AG10803 (cell line): ENCODE measurements at places on chromosomes 7 and 10.

- no peak for DNase-seq
Observed at GRCh38 chr7:67588631-67589030, 592.0 kb downstream of the TYW1 start.

DNA sequence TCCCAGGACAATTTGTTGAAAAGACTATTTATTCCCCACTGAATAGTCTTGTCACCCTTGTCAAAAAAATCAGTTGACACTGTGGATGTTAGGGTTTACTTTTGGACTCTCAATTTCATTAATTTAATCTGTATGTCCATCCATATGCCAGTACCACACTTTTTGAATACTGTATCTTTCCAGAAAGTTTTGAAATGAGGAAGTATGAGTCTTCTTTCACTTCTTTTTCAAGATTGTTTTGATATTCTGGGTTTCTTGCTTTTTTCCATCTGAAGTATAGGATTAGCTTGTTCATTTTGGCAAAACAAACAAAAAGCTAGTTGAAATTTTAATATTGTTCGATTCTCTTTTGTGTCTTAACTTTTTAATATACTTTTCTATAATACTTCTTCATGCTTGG, 21.7 kb downstream of the KLHDC10 start:
- DNase-seq: no peak

DNA sequence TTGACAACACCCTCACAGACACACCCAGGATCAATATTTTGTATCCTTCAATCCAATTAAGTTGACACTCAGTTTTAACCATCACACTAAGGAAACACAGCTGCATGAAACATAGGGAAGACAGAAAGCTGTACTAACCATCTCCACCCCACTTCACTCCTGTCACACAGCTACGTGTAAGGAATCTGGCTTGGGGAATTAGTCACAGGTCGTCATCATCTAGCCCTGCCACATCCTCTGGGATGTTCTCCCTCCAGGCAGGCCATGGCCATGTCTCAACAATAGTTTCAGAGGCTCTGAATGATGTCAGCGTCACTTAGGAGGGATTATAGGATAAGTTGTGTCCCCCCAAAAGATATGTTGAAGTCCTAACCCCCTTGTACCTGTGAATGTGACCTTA, 10.8 kb upstream of the SEMA3C start:
- peak; percentile 51 for DNase-seq

DNA sequence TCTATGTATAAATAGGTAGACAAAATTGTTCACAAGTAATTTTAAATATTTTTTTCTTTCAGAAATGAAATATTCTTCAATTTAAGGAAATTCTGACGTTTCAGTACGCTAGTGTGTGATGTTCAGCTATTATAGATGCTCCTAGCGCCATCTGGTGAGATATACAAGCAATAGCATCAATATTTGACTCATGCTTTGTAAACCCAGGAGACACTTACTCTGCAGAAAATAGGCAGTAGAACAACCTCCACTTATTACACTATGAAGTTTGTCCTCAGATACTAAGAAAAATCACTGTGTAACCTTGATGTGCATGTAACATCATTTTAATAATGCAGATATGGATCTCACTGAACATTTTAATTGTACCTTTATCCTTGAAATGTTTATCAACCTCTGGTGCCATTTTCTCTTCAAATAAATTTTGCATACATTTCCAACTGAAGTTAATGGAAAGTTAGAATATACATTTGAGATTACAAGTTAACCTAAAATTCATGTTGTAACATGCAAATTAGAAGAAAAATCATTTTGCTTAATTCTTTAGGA, 151.5 kb upstream of the FAM3C start:
- peak; percentile 72 for DNase-seq

DNA sequence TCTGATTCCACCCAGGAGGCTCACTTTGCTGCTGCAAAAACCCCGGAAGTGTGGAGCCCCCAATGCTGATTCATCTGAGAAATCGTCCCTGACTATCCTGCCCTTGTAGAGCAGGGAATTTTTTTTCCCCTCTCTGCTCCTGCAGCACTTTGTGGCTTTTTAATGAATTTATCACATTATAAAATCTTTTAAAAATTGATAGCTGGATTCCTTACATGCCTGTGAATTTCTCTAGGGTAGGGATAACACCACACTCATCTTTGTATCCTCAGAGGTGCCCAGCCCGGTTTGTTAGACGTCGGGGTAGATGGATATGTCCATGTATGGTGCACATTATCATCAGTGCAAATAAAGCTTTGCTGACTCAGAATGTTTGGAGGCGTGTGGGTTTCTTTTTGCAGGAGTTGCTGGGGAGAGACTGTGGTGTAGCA, 185.7 kb downstream of the STK31 start:
- DNase-seq: no peak

GRCh38 chr7:112646783-112647182, 143.4 kb downstream of the TMEM168 start:
- no peak for DNase-seq

DNA sequence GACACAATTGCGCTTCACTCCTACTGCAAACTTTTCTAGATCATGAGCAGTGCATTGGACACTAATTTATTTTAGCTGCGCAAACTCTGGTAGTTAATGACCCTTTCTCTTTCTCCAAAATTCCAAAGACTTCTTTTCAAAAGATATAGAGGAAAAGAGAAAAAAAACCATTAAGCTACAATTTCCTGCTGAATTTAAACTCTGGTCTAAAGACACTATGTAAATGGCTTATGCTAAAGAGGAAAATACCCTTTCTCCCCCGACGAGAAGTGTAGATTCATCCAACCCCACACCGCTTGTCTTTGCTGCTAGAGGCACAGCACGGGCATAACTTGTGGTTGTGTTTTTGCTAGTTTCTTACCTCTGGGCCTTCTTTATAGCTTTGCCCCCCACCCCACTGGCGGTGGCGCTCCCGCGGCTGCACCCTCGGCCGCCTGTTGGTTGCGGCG, 84.1 kb downstream of the SNX10 start:
- no peak for DNase-seq

DNA sequence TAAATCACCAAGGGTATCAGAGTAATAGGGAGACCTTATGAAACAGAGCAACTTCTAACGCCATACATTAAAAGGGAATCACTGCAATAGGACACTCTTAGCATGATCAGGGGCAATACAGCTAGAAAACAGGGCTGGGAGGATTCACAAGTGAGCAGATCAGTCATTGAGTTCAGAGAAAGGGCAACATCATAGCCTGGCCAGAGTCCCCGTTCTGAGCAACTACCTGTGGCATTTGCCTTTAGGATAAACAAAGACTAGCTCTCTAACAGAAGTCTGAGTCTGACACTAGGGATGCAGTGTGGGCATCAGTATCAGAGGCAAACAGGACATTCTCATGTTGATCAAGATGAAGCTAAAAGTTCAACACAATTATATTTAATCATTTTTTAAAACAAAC, 297.9 kb downstream of the DGKB start:
- DNase-seq: peak; percentile 25

- DNase-seq: peak; percentile 74
Observed at GRCh38 chr10:70132098-70133029, at the start of gene AIFM2. Gene AIFM2 (minus strand): TSS chr10:70132825. CDS start chr10:70124084, 8,741 bp downstream.

GRCh38 chr10:58775960-58776567, 263.4 kb downstream of the BICC1 start:
- peak; percentile 79 for DNase-seq

DNA sequence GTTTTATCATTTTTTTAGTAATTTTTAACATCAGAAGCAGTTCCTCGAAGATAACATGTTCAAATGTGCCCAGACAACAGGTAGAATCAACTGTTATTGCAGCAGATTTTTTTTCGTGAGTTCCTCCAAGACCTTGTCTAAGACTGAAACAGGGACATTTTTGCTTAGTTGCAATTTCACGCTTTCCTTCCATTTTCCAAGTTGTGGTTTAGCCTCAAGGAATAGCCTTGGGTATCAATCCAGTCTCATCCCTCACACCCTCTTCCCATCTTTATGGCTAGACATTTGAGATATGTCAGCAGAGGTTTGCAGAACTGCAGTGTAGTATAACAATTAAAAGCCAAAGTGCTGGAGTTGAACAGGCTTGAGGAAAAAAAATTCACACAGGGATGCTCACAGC, 152.5 kb downstream of the SORCS1 start:
- DNase-seq: no peak

- no peak for DNase-seq
Observed at GRCh38 chr10:101136708-101137121, 5.6 kb downstream of the TLX1 start.

DNA sequence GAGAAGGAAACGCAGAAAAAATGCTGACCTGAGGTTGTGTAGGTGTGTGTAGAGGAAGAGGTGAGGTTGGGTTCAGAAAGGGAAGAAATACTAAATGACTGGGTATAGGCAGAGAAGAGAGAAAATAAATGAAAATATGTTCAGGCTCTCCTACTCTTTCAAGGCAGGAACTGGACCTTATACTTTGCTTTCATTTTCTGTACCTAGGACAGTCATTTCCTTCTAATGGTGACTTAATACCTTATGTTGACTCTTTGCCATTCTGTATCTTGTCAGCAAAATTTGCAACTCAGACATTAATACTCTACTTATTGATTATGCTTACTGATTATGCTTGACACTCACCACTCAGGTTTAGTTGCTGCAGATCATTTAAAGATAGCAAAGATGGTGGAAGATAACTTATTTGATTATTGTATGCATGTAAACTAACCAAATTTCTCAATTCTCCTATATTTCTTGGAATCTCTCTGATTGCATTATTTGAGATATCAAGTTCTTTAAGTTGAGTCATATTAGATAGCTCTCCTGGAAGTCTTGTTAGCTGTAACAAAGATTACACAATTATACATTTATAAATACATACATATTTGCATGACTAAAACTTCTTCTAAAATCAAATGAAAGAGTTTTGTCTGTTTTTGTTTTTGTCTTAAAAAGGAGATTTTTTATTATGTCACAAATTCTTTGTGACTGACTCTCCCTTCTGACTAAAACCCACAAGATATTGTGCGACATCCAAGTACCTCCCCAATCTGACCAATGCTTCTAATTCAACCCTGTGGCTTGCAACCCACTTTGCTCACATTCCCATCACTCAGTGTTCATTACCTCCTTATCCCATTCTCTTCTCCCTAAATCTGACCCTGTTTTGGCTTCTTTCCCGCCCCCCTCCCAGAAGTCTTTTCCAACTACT, 20.0 kb downstream of the LRRD1 start:
- peak; percentile 93 for DNase-seq

GRCh38 chr7:85290269-85290668, 103.4 kb upstream of the SEMA3D start:
- DNase-seq: no peak

GRCh38 chr10:21272643-21273399, 252.7 kb downstream of the SKIDA1 start:
- no peak for DNase-seq

GRCh38 chr10:127947211-127947610, 40.3 kb downstream of the PTPRE start:
- DNase-seq: no peak

- DNase-seq: peak; percentile 92
Observed at GRCh38 chr7:45924283-45924682, 3.2 kb upstream of the IGFBP3 start.

DNA sequence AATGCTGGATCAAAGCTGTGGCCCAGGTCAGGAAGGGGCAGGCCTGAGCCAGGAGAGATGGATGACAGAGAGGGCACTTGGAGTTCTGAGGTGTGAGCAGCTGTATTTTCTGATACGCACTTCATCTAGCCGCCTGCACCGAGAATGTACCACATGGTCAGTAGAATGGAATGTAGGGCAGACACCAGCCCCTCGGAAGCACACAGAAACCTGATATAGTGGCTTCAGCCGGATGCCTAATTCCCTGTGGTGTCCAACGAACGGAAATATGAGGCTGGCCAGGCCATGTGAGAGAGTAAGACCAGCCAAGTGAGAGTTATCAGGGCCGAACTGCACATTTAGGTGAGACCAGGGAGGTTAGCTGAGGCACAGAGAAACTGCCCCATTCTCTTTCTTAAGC, 46.7 kb upstream of the PLCE1 start:
- DNase-seq: peak; percentile 60

- DNase-seq: no peak
Observed at GRCh38 chr7:50274361-50274760, 30.2 kb upstream of the IKZF1 start.

DNA sequence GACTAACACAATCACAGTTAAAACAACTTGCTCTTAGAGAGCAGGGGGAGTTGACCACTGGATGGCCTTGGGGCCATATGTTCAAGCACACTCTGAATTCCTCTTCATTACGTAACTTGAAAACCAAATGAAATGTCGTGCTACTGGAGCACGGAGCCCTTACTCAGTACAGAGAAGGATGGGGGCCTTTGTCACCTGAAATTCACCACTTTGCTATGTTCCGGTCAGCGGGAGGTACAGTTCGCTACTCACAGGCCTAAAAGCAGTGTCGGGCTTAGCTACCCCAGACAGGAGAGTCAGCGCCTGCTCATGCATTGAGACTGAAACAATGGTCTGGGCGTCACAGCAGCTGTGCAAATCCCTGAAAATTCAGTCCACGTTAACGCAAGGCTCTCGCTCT, 39.6 kb downstream of the GLI3 start:
- peak; percentile 78 for DNase-seq

- no peak for DNase-seq
Observed at GRCh38 chr7:13072014-13072413, 384.6 kb downstream of the ARL4A start.

- no peak for DNase-seq
Observed at GRCh38 chr7:50262916-50263690, 41.4 kb upstream of the IKZF1 start.

DNA sequence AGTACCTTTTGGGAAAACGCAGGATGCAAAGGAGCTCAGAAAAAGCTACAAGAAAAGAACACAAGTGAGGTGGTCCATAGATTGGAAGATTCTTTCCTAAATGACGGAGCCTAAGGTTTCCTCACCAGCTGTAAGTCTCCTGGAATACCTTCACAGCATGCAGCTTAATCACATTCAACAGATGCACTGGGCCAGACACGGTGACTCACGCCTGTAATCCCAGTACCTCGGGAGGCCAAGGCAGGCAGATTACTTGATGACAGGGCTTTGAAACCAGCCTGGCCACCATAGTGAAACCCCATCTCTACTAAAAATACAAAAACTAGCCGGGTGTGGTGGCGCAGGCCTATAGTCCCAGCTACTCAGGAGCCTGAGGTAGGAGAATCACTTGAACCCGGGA, 228.7 kb downstream of the FRMD4A start:
- DNase-seq: no peak

GRCh38 chr7:96578606-96579005, 131.0 kb downstream of the SEM1 start:
- DNase-seq: no peak

GRCh38 chr10:74677951-74678350, 148.4 kb upstream of the KAT6B start:
- no peak for DNase-seq

GRCh38 chr10:28298951-28299350, 3.9 kb downstream of the MPP7 start:
- DNase-seq: no peak

GRCh38 chr10:26556748-26557640, 118.9 kb downstream of the APBB1IP start:
- DNase-seq: peak; percentile 61

GRCh38 chr10:48464121-48464870, 140.6 kb downstream of the ARHGAP22 start:
- no peak for DNase-seq
